ENCODE measurements at places on chromosomes 7 and 10. TPM values are rescaled to one million over a fixed set of nuclear protein-coding genes. Genes with fewer than 3 reads are reported as not detected.

- no peak for ATAC-seq
Observed at GRCh38 chr10:20936396-20936795, 39.3 kb upstream of the NEBL start.

GRCh38 chr7:17233603-17234002 is 64.8 kb upstream of the AHR start:
- ATAC-seq: no peak

DNA sequence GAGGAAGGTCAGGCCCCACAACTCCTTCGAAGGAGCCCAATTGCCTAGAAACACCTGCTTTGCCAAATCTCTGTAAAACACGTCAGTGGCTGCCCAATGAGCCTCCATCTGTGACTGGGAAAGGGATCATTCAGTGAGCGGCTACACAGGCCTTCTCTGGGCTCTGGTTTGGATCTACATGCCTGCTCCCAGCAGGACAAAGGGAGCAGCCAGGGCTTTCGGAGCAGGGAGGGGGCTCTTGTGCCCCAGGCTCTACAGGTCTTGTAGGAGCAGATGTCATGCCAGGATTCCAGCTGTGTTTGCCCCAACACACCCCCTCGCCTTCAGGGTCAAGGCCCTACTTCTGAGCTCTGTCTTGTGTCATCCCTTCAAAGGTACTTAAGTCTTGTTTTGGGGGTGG is 73.5 kb downstream of the CLEC2L start:
- no peak for ATAC-seq

DNA sequence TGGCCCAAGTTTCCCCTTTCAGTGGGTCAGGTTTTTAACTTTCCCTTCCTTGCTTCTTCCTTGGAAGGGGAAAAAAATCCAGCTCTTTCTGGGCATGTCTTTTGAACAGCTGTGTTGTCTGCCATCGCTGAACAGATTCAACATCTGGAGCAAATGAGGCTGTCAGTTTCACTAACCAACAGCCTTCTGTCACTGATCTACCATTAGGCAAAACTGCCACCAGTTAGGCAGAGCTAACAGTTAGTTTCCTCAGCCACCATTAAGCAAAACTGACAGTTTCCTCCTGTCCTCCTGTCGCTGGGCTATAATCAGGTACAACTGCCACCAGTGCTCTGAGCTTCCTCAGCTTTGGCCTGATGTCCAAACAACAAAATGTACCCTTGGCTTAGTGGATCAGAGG is 81.9 kb downstream of the NPTX2 start:
- ATAC-seq: no peak

- peak; percentile 71 for ATAC-seq
Observed at GRCh38 chr7:39623732-39624441, 515 bp downstream of the RALA start.

The ORC5 gene
- total RNA-seq: 27.7 TPM
